Thyroid gland (tissue), 4 donors: ENCODE measurements at places on chromosomes 11 and 22. TPM values are rescaled to one million over a fixed set of nuclear protein-coding genes. Genes with fewer than 3 reads are reported as not detected.

Gene SLC22A12
- not detected for total RNA-seq

Gene TNNT3
- not detected for total RNA-seq

Gene RNF121
- 45.6 TPM for total RNA-seq

Gene OR5A1
- total RNA-seq: not detected

Gene IL17REL
- total RNA-seq: not detected

GRCh38 chr22:50702261-50702671 lies 29.6 kb downstream of the SHANK3 start:
- no peak overlapping the region for H3K27ac ChIP-seq
- H3K36me3 ChIP-seq: no peaks in the 10 kb centered on the region
- H3K4me3 ChIP-seq: no peak overlapping the region
- no peaks in the 10 kb centered on the region for H3K27me3 ChIP-seq

DNA sequence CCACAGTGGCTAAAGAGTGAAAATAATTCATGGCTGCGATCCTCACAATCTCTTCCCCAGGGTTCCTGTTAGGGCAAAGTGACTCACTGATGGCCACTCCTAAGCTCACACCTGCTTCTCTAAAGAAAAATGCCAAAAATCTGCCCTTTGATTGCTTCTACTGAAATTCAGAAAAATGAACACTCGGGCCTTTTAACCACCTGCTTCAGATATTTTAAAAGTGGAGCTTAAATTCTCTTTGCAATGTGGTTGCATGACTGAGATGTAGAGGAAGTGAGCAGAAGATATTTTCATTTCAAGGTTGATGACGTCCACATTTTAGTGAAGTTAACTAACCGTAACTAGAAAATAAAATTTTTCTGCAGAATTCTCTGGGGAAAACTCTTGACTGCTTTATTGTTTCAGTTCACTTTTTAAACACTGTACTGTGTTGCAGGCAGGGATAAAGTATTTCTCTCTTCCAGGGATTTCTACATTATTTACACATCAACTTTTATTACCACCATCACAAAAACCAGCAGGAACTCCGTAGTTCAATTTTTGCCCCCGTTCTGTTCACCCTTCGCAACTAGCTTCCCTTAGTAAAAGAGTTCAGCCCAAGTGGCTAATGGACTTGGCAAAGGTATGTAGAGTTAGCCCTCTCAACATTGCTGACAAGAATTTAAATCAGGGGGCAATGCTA lies 8.5 kb downstream of the RAB30 start:
- DNase-seq: peak; percentile 14
- H3K27ac ChIP-seq: peak overlapping the region; percentile 87
- H3K4me3 ChIP-seq: no peak overlapping the region
- peaks cover 18% of the 10 kb centered on the region for H3K4me1 ChIP-seq
- no peaks in the 10 kb centered on the region for H3K36me3 ChIP-seq

DNA sequence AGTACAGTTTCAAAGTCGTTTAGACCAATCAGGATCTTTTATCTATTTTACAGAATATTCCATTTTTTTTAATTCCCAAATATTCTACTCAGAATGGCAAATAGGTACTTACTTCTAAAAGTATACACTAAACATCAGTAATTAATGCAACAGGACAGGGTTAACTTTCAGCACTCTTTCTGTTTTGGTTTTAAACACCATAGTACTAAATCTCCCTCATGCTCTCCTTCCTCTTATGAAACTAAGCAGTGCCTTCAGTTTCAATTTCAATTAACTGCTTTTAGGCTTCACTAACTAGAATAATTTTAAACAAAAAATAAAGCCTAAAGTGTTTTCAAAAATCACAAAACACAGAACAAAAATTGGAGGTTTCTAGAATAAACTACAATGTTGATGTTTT lies 57.9 kb downstream of the NOX4 start:
- H3K4me3 ChIP-seq: no peak overlapping the region
- H3K36me3 ChIP-seq: no peaks in the 10 kb centered on the region
- no peak for DNase-seq
- peaks cover 6% of the 10 kb centered on the region for H3K4me1 ChIP-seq
- H3K27ac ChIP-seq: no peak overlapping the region
- no peaks in the 10 kb centered on the region for H3K27me3 ChIP-seq

GRCh38 chr11:20647976-20648565 lies 21.3 kb upstream of the NELL1 start:
- DNase-seq: peak; percentile 16
- H3K36me3 ChIP-seq: no peaks in the 10 kb centered on the region
- H3K27me3 ChIP-seq: no peaks in the 10 kb centered on the region

GRCh38 chr11:82701847-82702520 lies 31.7 kb downstream of the FAM181B start:
- no peaks in the 10 kb centered on the region for H3K36me3 ChIP-seq
- H3K27me3 ChIP-seq: no peaks in the 10 kb centered on the region
- DNase-seq: no peak
- no peak overlapping the region for H3K27ac ChIP-seq
- H3K4me3 ChIP-seq: no peak overlapping the region
- no peaks in the 10 kb centered on the region for H3K4me1 ChIP-seq

- no peak overlapping the region for H3K27ac ChIP-seq
- no peaks in the 10 kb centered on the region for H3K4me1 ChIP-seq
- H3K27me3 ChIP-seq: no peaks in the 10 kb centered on the region
- H3K4me3 ChIP-seq: no peak overlapping the region
Observed at GRCh38 chr22:30372915-30373314, 14.3 kb downstream of the RNF215 start.

GRCh38 chr11:117295438-117296137 lies 4.4 kb downstream of the BACE1-AS start:
- no peak for DNase-seq
- peaks cover 7% of the 10 kb centered on the region for H3K4me1 ChIP-seq
- peaks cover 7% of the 10 kb centered on the region for H3K36me3 ChIP-seq
- no peak overlapping the region for H3K4me3 ChIP-seq
- no peak overlapping the region for H3K27ac ChIP-seq
- H3K27me3 ChIP-seq: no peaks in the 10 kb centered on the region

GRCh38 chr22:18095101-18095805 lies 15.4 kb upstream of the TUBA8 start:
- no peaks in the 10 kb centered on the region for H3K27me3 ChIP-seq
- no peak for DNase-seq
- no peaks in the 10 kb centered on the region for H3K36me3 ChIP-seq
- H3K27ac ChIP-seq: no peak overlapping the region
- no peaks in the 10 kb centered on the region for H3K4me1 ChIP-seq
- H3K4me3 ChIP-seq: no peak overlapping the region

DNA sequence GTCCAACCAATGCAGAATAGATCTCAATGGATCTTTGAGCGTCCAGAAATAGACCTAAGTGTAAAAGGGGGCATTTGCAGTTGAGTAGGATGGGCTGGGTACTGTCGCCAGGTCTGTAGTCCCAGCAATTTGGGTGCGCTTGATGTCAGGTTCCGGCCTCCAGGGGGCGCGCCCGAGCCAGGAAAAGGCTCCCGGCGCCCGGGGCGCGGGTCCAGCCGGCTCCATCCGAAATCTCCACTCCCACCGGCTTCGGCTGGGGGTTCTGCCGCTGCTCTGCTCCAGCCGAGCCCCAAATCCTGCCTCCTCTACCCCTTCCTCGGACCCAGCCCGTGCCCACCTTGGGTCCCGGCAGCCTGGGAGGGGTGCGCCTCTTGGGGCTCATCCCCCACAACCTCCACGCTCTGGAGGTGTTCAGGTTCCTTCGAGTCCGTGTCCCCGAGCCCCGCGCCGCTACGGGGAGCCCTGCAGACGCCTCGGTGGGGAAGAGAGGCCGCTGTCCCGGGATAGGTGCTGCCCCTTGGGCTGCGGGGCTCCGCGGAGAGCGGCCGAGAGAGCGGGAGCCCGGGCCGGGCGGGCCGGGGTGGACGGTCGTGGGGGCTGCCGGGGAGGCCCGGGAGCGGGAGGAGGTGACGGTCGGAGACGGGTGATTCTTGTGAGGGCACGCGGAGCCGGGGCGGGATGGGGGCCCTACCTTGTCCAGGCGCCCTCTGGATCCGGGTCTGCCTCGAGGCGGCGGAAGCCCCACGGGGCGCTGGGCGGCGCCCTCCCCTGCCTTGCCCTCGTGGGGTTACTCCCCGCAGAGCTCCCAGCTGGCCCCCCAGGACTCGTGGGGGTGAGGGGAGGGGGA lies 13.0 kb upstream of the CYB5R3 start:
- DNase-seq: peak; percentile 85
- no peak overlapping the region for H3K4me3 ChIP-seq
- H3K36me3 ChIP-seq: no peaks in the 10 kb centered on the region
- peak overlapping the region; percentile 56 for H3K27ac ChIP-seq
- H3K4me1 ChIP-seq: peaks cover 4% of the 10 kb centered on the region
- no peaks in the 10 kb centered on the region for H3K27me3 ChIP-seq

- DNase-seq: no peak
- H3K27ac ChIP-seq: no peak overlapping the region
- H3K36me3 ChIP-seq: no peaks in the 10 kb centered on the region
- H3K4me3 ChIP-seq: no peak overlapping the region
Observed at GRCh38 chr11:17725174-17725573, 5.8 kb downstream of the MYOD1 start.

GRCh38 chr11:20962581-20962980 lies 293.2 kb downstream of the NELL1 start:
- no peak overlapping the region for H3K27ac ChIP-seq
- no peaks in the 10 kb centered on the region for H3K36me3 ChIP-seq
- H3K27me3 ChIP-seq: no peaks in the 10 kb centered on the region
- no peaks in the 10 kb centered on the region for H3K4me1 ChIP-seq

- peak; percentile 83 for DNase-seq
- H3K4me3 ChIP-seq: no peak overlapping the region
- no peaks in the 10 kb centered on the region for H3K36me3 ChIP-seq
- peaks cover 42% of the 10 kb centered on the region for H3K4me1 ChIP-seq
Observed at GRCh38 chr11:64298966-64299846, 952 bp upstream of the CATSPERZ start.

- H3K27me3 ChIP-seq: no peaks in the 10 kb centered on the region
- H3K4me3 ChIP-seq: no peak overlapping the region
- no peak for DNase-seq
- H3K4me1 ChIP-seq: no peaks in the 10 kb centered on the region
Observed at GRCh38 chr11:61080986-61081590, 21.2 kb upstream of the CD5 start.

- peak; percentile 5 for DNase-seq
- no peaks in the 10 kb centered on the region for H3K27me3 ChIP-seq
Observed at GRCh38 chr22:49958366-49958921, 2.1 kb upstream of the PIM3 start.

DNA sequence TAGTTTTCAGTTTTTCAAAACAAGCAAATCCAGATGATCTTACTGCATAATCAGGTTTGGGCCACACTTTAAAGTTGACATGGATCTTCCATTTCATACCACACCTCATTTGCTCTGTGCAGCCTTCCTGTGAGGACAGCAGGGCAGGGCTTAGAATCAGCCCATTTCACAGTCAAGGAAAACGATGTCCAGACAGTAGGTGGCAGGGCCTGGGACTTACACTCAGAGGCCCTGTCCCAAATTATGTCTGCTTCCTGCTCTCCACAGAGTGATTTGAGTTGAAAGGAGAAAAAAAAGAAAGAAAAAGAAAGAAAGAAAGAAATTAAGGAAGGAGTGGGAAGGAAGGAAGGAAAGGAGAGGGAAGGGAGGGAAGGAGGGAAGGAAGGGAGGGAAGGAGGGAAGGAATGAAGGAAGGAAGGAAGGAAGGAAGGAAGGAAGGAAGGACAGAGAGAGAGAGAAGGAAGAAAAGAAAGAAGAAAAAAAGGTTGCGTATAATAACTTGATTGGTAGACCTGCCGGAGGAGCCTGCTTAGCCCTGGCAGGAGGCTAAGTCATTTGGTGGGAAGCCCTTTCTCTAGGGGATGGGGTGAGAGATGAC lies 23.6 kb downstream of the TSKU start:
- no peak for DNase-seq
- H3K4me3 ChIP-seq: no peak overlapping the region
- H3K4me1 ChIP-seq: peaks cover 8% of the 10 kb centered on the region
- H3K36me3 ChIP-seq: no peaks in the 10 kb centered on the region
- no peak overlapping the region for H3K27ac ChIP-seq

DNA sequence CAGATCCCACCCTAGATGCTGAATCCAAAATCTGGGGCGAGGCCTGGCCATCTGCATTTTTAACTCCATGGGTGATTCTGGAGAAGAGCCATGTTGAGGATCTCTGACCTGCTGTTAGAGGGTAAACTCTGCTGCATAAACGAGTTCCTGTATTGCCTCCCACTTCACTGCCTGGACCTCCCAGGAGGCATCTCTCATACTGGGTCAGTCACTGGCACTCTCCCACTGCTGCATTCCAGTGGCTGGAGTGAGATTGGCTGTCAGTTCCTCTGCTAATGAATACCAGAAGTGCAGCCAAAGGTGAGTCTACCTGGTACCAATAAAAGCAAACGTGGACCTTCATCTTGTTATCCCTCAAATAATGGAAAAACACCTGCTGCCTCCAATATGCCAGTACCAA lies 10.3 kb downstream of the POLDIP3 start:
- no peak overlapping the region for H3K4me3 ChIP-seq
- peak; percentile 87 for DNase-seq
- H3K4me1 ChIP-seq: peaks cover 75% of the 10 kb centered on the region
- no peaks in the 10 kb centered on the region for H3K27me3 ChIP-seq

GRCh38 chr22:44496305-44496704 lies 1.7 kb downstream of the RTL6 start:
- no peaks in the 10 kb centered on the region for H3K36me3 ChIP-seq
- no peak overlapping the region for H3K4me3 ChIP-seq
- H3K27ac ChIP-seq: no peak overlapping the region
- H3K27me3 ChIP-seq: no peaks in the 10 kb centered on the region

DNA sequence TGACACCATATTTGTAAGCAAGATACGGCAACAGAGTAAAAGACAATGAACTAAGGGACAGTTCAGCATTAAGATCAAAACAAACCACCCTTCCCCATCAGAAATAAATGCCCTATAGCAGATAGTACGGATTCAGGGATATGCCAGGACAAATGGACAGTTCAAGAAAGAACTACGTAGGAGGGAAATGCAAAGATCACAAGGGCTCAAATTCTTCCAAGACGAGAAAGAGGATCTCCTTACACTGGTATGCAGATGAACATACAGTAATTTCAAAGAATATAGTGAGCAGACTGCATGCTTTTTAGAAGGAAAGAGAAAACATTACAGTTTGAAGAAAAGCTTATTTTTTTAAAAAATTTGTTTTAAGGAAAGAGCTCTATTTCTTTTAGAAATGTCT lies 124.7 kb upstream of the APOA1 start:
- no peak overlapping the region for H3K4me3 ChIP-seq
- no peak for DNase-seq
- H3K4me1 ChIP-seq: peaks cover 35% of the 10 kb centered on the region
